ENCODE measurements at places on chromosomes 2 and 18. TPM values are rescaled to one million over a fixed set of nuclear protein-coding genes. Genes with fewer than 3 reads are reported as not detected.

Gene PDE11A
- not detected for total RNA-seq

Gene PLCD4
- total RNA-seq = 2.7 TPM

Gene USP14
- total RNA-seq = 16.3 TPM

Gene RIT2
- not detected for total RNA-seq

Gene WDR35
- 3.4 TPM for total RNA-seq

Gene TXNDC2
- total RNA-seq = 0.12 TPM

Gene LRRTM4
- not detected for total RNA-seq

Gene LOXL3
- 7.3 TPM for total RNA-seq

Gene SERPINB4
- total RNA-seq = not detected

Gene LMAN2L
- total RNA-seq = 19.4 TPM

Gene TIMM21
- 25.6 TPM for total RNA-seq

Gene CYP27A1
- 3.7 TPM for total RNA-seq
